ENCODE measurements at places on chromosomes 7 and 10.

DNA sequence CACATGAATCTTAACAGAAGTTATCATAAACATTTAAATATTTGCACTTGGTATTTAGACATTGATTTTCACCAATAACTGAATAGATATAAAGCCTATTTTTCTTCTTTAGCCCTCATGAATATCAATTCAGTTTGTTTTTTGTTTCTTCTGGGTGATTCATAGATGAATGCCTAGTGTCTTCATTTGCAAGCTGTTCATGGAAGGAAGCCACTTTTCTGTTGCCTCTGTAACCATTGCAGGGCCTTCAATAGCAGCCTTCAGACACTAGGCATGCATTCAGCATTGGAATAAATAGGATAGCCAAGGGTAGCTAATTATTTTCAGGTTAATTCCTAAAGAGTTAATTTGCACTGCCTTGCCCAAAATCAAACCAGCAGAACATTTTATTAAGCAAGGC, 375.3 kb downstream of the DPP6 start:
- DNase-seq, result no peak

DNA sequence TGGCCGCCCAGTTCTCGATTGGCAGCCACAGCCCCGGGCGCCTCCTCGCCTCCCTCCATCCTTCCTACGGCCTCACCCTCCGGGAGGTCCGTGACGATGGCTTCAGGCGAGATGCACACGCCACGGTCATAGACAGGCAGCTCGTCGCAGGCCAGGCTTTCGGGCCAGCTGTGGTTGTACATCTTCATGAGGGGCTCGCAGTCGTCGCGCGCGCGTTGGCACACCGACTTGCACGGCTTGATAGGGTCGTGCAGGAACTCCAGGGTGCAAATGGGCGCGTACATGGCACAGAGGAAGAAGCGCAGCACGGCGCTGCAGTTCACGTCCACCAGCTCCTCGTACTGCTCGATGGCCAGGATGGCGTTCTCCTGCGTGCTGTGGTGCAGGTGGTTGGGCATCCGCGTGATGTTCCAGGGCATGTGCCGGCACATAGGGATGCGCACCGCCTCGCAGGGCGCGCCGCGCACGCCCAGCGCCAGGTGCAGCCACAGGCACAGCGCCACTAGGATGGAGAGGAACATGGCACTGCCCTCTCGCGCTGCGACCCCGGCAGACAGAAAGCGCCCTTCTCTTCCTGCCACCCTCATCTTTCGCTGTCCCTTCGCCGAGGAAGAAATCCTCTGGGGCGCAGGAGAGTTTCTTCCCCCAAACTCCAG, 472 bp downstream of the SFRP4 start:
- DNase-seq, result no peak

DNA sequence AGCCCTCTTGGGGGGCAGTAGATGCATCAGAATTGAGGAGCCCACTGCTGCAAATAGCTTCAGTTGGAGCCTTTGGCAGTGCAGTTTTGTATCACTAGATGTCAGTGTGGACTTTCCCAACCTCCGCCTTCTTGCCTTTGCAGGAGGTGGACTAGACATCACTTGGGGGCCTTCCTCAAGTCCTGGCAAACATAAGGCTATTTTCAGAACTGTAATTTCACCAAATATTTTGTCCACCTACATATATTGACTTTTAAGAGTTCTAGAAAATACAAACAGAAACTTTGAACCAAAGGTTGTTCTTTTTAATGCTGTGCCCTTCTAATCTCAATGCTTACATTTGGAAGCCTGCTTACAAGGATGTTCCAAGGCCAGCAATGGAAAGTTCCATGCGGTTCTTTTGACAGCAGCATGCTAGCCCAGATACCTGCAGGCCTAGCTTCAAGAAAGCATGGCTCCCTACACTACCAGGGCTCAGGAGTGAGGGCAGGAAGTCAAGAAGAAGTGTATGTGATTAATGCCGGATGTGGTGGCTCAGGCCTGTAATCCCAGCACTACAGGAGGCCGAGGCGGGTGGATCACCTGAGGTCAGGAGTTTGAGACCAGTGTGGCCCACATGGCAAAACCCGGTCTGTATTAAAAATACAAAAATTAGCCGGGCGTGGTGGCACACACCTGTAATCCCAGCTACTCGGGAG, 8.0 kb upstream of the ZNRF2 start:
- no peak for DNase-seq

DNA sequence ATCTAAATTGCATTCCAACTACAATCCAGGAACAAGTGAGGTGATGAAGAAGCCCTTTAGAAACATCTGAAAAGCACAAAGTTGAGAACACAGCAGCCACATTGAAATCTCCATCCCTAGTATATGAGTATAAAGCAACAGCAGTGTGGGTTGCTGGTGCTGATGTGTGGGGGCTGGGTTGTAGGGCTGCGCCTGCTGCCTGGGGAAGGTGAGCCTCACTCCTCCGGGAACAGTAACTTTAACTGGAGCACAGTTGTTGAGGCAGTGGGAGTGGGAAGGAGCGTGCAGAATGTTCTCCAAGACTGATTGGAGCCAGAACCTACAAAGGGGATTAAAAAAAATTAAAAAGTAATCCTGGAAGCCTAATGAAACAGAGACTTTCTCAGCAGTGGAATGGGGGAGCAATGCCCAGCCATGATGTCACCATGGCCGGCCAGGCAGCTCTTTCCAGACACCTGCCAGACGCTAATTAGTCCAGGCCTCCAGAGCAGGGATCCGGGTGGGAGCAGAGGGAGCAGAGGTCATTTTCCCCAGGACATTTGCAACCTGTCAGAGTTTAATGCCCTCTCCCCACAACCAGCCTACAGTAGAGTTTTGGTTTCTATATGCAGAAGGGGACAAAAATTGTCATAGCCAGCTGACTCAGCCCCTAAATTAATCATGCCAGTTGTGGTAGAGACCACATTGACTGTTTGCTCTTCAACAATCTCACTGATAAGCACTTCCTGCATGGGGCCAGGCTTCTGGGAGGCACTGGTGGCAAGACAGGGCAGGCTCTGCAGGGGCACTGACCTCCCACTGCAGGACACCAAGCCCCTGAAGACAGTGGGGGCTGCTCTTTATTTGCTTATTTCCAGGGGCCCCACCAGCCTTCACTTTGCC, 133.0 kb upstream of the ZNF32 start:
- no peak for DNase-seq

DNA sequence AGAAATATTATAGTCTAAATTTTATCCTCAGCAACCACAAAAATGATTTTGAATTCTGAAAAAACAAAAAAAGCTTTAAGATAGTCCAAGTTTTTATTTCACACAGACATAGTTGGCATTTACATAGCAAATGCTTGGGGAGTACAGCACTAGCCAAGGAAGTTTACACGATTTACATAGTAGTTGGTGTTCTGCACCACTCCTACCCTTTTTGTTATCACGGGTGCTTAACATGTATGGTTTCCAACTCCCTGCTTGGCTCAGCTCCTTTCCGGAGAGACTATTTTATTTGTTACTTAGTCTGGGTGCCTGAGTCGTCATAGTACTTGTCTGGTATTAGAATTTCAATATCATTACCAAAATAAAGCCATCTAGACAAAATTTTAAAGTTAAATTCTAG, 8.8 kb upstream of the GHRHR start:
- no peak for DNase-seq

- DNase-seq, result no peak
These were observed 334.8 kb upstream of the SHH start for GRCh38 chr7:156147104-156147503.

GRCh38 chr7:130492523-130493274, 814 bp downstream of the MEST start:
- DNase-seq, result no peak

GRCh38 chr7:157949711-157950110, 612.9 kb downstream of the DNAJB6 start:
- no peak for DNase-seq

DNA sequence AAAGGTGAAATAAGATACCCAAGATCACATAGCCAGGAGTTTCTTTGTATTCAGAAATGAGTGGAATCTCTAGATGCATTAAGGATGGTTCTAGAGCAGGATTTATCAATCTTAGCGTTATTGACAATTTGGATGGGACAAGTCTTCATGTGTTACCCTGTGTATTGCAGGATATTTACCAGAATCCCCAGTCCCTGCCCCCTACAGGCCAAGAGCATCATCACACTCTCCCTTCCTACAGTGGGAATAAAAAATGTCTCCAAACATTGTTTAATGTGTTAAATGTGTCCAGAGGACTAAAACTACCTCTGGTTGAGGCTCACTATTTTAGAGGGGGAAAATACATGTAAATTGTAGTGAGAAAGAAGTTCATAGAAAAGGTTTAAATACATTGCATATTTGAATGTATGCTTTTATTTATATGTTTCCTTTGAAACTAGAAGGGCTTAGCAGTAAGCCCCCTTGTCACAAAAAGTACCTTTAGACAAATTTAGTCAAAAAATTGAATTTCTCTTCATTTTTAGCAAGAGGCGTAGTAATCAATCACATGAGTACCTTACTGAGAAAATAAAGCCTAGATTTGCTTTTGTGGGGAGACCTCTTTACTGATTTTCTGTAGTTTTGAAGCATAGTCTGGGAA, 141.2 kb downstream of the MLLT10 start:
- no peak for DNase-seq

DNA sequence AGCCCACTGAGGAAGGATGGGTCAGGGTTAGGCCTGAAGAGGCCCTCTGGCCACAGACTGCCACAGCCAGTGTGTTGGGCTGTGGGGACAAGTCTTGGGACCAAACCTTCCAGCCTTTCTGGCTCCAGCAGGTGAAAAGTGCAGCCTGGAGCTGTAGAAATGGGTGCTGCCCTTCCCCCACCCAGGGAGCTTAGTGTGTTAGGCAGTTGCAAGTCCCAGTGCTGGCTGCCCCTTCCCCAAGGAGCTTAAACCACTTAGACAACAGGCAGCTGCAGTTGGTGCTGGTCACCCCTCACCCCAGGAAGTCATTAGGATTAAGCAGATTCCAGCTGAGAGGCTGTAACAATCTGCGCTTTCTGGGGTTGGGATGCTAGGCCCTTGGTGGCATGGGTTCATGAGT, 563.3 kb downstream of the NRG3 start:
- no peak for DNase-seq

GRCh38 chr10:67603086-67603485, 92.9 kb downstream of the CTNNA3 start:
- DNase-seq, result no peak

DNA sequence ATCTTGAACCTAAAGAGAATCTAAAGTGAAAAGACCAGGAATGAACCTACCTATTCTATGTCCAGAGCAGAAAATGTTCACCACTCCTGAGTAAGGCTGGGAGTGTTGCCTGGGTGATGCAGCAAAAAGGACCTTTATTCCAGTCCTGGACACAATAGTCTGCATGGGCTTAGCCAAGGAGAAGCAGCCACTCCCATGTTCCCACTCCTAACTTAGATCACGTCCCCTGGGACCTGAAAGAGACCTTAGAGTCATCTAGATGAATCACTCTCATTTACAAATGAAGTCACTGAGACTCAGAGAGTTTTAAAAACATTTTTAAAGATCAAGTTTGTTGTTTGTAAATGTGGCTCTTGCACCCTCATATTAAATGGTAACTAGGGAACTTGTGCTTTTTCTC, 763.4 kb downstream of the KCNMA1 start:
- no peak for DNase-seq

DNA sequence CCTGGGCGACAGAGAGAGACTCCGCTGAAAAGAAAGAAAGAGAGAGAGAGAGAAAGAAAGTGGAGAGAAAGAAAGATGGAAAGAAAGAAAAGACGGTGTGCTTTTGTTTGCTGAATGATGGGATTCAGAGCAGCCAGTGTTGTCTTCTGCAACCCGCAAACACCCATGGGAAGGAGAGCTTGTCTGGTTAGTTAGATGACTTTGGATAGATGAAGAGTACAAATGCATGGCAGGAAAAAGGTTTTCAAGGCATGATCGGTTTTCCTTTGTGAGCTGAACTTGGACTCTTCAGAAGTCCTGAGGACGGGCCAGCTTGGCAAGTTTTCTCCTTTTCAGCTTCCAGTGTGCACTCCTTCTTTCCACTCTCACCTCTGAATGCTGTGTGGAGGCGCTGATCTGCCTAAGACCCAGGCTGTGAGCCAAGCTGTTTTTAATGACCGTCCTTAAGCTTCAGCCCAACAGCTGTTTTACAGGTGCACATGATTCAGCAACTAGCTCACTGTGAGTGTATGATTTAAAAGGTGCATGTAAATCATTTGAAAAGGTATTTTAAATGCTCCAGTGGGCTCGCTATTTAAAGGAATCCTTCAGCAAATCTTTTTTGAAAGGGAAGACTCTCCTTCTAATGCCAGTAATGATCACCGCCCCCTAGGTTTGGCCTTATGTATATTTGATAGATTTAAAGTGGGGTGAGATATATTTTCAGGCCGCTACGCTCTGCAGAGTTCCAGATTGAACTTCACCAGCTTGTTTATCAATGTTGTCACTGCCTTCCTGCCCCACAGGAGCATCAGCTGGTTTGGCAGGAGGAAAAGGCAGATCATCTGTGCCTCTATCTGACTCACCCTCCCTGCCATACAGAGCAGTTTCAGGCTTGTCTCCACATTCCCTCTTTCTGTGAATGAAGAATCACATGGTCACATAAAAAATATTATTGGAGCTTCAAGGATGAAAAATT, 115.0 kb downstream of the PLXDC2 start:
- DNase-seq, result no peak

GRCh38 chr7:19390795-19391194, 245.6 kb upstream of the FERD3L start:
- no peak for DNase-seq

- no peak for DNase-seq
These were observed 66.2 kb downstream of the FAM241B start for GRCh38 chr10:69696073-69696731.

DNA sequence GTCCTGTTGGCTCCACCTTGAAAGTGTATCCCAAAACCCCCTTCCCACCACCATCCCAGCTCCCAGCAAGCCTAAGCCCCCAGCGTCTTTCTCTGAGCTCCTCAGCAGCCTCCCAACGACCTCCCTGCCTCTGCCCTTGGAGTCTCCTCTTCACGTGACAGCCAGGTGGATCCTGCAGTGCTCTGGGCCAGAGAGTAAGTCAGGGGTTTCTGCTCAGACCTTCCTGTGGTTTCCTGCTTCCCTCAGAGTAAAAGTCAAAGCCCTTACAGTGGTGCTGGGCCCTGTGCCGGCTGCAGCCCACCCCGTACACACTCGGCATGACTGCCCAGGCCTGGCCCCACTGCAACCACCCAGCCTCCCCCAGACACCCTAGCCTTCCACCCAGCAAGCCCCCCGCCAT, 51.9 kb downstream of the OAT start:
- no peak for DNase-seq

DNA sequence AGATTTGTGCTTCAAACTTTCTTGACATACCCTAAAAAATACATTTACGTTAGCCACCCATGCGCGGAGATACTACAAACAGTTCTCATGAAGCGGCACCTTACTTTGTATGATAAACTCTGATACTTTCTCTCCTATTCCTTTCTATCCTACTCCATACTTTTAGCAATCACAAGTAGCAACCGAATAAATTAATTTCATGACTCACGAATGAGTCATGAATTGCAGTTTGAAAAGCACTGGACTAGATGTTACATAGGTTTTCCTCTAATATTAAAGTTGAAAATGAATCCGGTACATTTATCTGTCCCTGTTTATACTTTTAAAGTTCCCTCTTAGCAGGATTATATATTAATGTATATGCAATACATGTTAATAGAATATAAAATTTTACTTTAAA, 67.6 kb downstream of the CUBN start:
- DNase-seq, result no peak

GRCh38 chr7:74178632-74179031, 4.5 kb downstream of the EIF4H start:
- no peak for DNase-seq

GRCh38 chr10:86690657-86691084, 22.4 kb downstream of the LDB3 start:
- no peak for DNase-seq

- no peak for DNase-seq
These were observed 164.3 kb downstream of the ZMYND11 start for GRCh38 chr10:299512-299911.
